Temporal lobe (tissue), 4 donors: ENCODE measurements at places on chromosomes 12 and 14. TPM values are rescaled to one million over a fixed set of nuclear protein-coding genes. Genes with fewer than 3 reads are reported as not detected.

Gene MANSC4
- not detected for total RNA-seq

Gene PLA2G1B
- 1.2 TPM for total RNA-seq

Gene LRRIQ1
- 5.9 TPM for total RNA-seq

Gene PPP1R36
- total RNA-seq = 0.49 TPM
